DMS 273 treated with DMSO at 0.1 percent for 48 hours (cell line): ENCODE measurements at places on chromosomes 6 and 20.

GRCh38 chr6:145688493-145688905 lies 46.8 kb downstream of the EPM2A start:
- no peak for DNase-seq

DNA sequence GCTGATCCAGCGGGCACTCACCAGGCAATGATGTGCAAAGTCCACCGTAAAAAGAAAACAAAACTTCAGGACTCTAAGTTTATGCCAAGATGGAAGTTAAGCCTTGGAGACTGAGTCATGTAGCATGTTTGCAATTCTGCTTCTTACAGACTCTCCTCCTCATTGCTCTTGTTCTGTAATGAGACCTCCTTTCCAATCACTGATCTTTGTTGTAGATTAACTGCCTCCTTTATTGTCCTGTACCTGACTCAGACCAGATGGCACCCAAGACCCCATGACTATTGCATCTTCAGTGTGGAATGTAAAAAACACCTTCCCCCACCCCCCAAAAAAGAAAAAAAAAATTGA lies 11.2 kb downstream of the NEU1 start:
- DNase-seq = no peak

- no peak for DNase-seq
Observed at GRCh38 chr6:26071135-26071534, 16.1 kb upstream of the HFE start.

- DNase-seq = no peak
Observed at GRCh38 chr6:10201606-10202510, 213.0 kb downstream of the TFAP2A start.

GRCh38 chr6:75334266-75335040 lies 49.9 kb upstream of the TMEM30A start:
- DNase-seq = no peak

GRCh38 chr6:31676322-31676903 lies 4.5 kb downstream of the LY6G5C start:
- DNase-seq = no peak

DNA sequence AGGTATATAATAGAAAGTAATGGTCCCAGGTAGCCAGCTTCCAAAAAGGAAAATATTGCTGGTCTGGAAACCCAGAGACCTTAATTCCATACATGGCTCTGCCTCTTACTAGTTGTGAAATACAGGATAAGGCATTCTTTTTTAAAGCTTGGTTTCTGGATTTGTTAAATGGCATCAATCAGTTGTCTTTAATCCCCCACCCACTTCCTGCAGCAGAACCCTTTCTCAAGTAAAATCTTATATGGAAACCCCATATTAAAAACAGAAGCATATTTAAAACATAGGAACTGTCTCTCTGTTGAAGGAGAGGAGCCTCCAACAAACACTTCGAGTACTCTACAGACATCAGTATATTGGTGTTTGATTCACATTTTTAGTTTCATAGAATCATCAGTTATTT lies 6.2 kb upstream of the LCA5 start:
- DNase-seq = no peak

DNA sequence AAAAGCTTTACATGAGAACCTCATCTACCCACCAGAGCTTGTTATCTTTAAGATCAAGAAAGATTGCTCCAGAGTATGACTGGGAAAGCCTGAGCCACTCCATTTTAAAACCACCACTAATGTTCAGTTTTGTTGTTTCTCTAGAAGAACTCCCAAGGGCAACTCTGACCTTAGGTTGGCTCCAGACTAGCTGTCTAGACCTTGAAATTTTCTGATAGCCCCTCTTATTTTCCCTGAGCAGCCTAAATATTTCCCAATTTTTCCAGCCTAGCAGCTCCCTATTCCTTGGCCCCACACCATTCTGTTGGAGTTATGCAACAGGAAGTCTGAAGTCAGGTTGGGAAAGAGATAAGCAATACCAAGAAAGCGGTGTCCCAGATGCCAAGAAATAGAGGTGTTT lies 84.6 kb upstream of the TCF21 start:
- DNase-seq = no peak

GRCh38 chr6:124676033-124676432 lies 286.2 kb upstream of the RNF217 start:
- DNase-seq = no peak

- no peak for DNase-seq
Observed at GRCh38 chr6:1591243-1591642, 18.5 kb upstream of the FOXC1 start.

GRCh38 chr6:108862479-108863191 lies 14.4 kb downstream of the ARMC2 start:
- no peak for DNase-seq
